AG08395 (cell line): ENCODE measurements at places on chromosomes 16 and 17.

- DNase-seq, result no peak
Observed at GRCh38 chr17:51914577-51914976, 243.9 kb downstream of the CA10 start.

DNA sequence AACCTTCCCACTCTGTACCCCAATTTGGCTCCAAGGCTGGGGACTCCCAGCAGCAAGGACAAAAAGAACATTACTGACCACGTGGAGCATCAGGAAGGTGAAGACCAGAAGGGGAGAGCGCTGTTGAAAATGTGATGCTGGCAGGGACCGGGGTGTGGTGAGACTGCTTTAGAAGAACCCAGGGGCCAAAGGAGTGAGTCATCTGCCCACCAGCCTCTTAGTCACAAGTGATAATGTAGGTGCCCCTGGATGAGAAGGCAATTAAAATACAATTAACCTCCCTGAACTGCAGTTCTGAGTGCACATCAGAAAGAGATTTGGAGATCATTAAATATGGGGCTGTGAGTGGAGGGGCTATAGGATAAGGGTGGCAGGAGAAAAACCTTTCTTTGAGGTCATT, 366.6 kb upstream of the CCL2 start:
- peak; percentile 56 for DNase-seq

DNA sequence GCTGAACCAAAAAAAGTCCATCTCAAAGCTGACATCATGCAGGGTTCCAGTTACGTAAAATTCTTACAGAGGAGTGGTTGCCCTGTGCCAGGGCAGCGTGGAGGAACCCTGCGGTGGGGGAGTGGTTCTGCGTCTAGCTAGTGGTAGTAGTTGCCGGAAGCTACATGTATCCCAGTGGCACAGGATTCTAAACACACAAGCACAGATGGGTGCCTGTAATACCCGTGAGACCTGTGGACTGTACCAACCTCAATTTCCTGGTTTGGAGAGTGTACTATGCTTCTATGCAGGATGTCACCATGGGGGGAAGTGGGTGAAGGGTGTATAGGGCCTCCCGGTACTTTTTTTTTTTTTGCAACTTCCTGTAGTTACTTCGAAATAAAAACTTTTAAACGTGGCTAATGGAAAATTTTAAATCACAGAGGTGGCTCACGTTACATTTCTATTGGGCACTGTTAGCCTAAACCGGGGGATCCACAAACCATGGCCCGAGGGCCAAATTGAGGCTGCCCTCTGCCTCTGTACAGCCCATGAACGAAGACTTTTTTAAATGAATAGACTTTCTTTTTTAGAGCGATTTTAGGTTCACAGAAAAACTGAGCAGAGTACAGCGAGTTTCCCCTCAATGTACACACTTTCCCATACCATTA, 38.5 kb downstream of the TBC1D16 start:
- no peak for DNase-seq

DNA sequence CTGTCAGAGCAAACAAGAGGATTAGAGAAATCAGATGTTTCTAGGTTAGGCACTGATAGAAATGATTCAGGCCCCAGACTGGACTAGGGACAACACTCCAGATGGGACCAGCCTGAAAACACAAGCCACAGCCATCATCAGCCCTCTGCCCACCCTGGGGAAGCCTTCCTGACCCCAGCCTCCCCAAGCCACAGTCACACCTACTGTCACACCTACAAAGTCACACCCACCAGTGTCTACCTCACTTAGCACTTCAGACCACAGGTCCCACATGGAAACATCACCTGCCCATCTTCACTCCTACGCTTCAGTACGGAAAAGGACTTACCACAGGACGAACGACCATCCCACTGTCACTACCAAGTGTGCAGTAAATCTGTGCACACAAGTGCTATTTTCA, 197.9 kb downstream of the ZFHX3 start:
- no peak for DNase-seq

- no peak for DNase-seq
Observed at GRCh38 chr17:80665792-80666191, 121.2 kb downstream of the RPTOR start.

GRCh38 chr17:58351182-58351581, 819 bp downstream of the SUPT4H1 start:
- no peak for DNase-seq

DNA sequence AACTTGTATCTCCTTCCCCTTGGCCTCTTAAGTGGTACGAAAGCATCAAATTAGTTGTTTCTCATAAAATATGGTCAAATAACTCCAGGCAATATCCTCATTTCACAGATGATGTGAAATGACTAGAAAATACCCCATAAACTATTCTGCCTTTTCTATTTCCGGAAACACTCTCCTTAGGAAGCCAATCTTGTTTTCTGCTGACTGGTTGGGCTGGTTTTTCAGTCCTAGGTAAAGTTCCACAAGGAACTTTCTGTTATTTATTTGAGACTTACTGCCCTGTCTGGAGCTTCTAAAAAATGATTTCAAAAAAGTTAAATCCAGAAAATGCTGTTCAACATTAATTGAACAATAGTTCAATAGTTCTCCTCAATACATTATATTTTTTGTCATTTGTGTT, 7.3 kb downstream of the MYOCD start:
- DNase-seq, result no peak

- DNase-seq, result no peak
Observed at GRCh38 chr17:27153005-27153404, 140.9 kb upstream of the WSB1 start.

- peak; percentile 83 for DNase-seq
Observed at GRCh38 chr17:19958023-19958422, 19.6 kb downstream of the AKAP10 start.

DNA sequence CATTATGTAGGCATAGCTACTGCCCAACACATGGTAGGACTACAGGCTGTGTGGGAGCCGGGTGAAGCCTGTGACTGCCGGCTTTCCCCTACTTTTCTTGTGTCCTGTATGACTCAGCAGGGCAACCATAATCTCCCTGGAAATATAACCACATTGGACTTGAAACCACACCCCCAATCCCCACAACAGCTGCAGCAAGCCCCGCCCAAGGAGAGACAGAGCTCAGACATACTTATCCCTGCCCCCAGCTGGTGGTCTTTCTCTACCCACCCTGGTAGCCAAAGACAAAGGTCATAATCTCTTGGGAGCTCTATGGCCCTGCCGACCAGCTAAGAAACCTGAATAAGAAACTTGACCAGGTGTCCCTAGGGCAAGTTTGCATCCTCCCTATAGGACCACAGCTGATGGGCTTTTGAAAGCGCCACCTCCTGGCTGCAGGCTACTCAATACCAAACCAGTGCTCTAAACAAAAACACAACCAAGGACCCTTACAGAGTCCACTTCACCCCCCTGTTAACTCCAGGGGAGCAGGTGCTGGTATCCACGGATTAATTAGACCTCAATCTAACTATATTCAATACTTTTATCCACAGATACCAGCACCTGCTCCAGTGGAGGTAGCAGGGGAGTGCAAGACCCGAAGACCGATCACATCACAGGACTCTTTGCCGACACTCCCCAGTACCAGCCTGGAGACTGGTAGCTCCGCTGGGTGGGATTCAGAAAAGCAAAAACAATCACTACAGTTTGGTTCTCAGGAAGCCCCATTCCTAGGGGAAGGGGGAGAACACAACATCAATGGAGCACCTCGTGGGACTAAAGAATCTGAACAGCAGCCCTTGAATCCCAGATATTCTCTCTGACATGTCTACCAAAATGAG, 91.2 kb downstream of the IRX5 start:
- peak; percentile 50 for DNase-seq

GRCh38 chr16:69924777-69925191, 26.4 kb upstream of the CLEC18A start:
- peak; percentile 72 for DNase-seq

DNA sequence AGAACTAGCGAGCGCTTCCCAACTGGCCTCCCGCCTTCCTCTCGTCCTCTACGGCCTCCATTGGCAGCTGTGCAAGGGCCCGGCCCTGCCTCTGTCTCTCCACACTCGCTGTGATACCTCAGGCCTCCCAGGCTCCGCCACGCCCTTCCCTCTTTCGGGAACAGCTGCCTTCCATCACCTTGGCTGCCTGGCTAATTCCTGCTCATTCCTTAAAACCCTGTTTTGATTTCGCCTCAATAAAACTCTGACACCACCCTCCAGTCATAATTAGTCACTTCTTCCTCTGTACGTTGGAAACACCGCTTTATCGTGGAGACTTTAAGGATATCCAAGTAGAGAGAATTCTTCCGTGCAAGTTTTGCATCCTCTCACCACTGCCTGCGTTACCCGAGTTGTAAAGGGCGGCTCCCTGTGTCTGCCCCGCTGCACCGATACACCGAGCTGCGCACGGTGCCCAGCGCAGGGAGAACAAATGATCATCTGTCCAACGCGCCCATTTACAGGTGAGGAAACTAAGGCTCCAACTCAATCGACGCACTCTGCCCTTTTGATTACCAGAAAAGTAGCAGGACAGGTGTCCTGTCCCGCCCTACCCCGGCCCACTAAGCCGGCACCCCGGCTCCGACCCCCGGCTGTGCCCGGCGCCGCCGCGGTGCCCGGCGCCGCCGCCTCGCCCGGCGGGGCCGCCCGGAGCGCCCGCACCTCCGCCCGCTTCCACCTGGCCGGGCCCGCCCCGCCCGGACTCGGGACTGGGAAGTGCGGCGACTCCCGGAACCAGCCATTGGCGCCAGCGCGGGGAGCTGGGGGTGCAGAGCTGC, 139.7 kb downstream of the SEC14L1 start:
- peak; percentile 19 for DNase-seq

GRCh38 chr17:83155128-83156121, 76.0 kb downstream of the METRNL start:
- DNase-seq, result peak; percentile 90

DNA sequence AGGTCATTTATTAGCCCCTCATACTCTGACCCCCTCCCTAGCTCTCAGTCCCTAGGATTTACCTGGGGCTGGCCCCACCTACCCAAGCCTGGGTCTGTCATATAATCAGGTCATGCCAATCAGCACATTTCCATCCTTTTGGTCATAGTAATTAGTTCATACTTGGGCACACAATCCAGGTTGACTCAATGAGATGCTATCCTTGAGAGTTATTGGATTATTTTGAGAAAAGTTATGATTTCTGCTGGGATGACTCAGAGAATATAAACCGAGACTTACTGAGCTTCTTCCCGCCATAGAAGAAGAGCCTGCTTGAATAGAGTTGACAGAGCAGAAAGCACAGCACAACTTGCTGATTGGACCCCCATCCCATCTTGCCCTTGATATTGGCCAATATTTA, 331.5 kb downstream of the CBLN1 start:
- no peak for DNase-seq

DNA sequence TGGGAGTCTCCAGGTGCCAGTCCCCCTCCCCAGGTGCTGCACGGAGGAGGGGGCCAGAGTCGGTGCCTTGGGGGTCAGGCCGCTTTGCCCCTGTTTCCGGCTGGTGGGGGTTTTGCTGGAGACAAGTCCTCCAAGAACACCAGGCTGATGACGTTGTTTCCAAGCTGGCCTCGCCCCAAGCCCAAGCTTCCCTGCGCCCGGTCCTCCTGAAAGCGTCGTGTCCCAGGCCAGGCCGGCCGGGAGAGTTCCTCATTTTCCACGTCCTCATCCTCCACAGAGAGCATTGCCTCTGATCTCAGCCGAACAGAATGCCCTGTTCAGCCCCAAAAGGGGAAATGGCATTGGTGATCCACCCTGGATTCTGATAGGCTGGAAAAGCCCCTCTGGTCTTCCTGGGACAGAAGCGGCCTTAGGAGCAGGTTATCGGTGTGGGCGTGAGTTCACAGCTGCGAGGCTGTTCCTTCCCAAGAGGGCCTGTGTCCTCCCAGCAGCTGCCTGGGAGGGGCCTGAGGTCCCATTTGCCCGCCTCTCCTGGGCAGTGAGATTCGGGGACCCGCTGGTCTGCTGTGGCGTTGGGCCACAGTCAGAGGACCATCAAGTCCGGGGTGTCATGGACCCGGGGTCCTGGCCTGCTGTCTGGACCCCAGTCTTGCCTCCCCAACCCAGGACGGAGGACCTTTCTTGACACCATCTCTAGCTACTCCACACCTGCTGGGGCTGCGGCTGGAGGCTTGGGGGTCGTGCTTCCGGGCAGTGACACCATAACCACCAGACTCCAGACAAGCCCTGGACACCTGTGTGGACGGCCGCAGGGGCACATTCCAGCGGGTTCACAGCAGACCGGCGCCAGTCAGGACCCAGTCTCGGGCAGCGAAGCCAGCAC, 7.1 kb downstream of the SOX8 start:
- DNase-seq, result no peak

DNA sequence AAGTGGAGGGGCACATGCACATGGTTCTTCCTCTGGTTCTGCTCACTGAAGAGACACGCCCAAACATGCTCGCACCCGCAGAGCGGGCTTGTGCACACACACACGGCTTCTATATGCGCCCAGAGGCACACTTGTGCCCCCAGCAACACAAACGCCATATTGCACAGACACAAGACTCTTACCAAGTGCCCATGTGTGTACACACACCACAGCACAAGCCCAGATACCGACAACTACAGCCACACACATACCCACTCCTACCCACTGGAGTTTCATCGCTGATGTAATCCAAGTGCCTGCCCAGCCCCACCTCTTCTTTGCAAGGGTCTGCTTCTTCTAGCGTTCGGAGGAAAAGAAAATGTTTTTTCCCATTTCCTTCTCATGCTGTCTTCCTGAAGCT, 6.5 kb upstream of the PRR29 start:
- no peak for DNase-seq

DNA sequence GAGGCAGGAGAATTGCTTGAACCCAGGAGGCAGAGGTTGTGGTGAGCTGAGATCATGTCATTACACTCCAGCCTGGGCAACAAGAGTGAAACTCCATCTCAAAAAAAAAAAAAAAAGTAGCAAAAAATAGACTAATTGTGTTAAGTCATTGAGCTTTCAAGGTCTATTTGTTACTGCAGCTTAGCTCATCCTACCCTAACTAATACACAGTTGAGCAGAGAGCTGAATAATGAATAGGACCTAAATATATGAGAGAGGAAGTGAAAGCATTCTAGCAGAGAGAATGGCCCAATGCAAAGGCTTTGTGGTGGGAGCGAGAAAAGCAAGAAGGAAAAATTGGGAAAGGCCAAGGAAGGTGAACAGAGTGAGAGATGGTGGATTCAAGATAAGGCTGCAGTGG, 128.3 kb downstream of the AXIN2 start:
- DNase-seq, result no peak

DNA sequence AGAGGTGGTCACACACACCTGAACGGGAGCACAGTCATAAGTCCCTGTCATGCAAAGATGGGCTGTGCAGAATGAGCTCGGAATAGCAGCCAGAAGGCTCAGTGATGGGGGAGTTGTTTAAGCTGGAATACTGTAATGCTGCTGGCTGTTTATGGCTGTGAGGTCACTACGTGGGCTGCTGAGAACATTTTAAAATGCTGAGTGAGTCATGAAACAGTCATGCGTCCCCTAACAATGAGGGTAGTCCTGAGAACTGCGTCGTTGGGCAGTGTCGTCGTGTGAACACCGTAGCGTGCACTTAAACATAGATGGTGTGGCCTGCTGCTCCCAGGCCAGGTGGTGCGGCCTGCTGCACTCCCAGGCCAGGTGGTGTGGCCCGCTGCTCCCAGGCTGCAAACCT, 39.7 kb downstream of the TBCD start:
- DNase-seq, result peak; percentile 22

GRCh38 chr16:1745181-1745899, 26.0 kb downstream of the NME3 start:
- DNase-seq, result peak; percentile 88

DNA sequence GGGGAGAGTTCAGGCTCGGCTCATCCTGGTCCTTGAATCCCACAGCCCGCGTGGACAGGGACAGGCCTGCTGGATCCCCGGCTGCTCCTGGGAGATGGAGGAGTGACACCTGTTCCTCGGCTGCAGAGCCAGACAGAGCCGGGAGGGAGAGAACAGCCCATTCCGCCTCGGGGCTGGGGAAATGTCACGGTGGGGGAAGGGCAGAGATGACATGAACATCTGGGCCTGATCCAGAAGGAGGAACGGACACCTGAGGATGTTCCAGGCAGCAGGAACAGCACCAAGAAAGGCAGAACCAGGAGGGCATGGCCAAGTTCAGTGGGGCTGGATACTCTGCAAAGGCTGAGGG, 2.1 kb downstream of the ZNF764 start:
- DNase-seq, result no peak
